ENCODE measurements at places on chromosomes 2 and 18. TPM values are rescaled to one million over a fixed set of nuclear protein-coding genes. Genes with fewer than 3 reads are reported as not detected.

DNA sequence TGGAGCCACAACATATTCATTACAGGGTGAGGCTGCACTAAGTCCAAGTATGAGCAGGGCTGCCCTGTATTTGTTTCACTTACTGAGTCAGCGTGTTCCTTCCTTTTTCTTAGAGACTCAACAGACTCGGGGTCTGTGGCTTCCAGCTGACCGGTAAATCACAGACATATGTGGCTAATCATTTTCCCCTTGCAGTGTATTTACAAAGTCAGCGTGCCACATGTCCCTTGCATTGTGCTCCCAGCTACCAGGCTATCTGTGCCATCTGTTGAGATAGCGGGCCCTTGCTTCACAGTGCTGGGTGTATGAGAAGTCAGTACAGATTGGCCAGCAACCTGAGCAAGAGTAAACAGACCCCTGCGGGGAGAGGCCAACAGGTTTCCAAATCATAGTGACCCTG is 254.3 kb downstream of the LRRTM1 start:
- no peak for DNase-seq
- H3K36me3 ChIP-seq: no peaks in the 10 kb centered on the region
- no peaks in the 10 kb centered on the region for H3K27me3 ChIP-seq
- H3K27ac ChIP-seq: no peak overlapping the region

DNA sequence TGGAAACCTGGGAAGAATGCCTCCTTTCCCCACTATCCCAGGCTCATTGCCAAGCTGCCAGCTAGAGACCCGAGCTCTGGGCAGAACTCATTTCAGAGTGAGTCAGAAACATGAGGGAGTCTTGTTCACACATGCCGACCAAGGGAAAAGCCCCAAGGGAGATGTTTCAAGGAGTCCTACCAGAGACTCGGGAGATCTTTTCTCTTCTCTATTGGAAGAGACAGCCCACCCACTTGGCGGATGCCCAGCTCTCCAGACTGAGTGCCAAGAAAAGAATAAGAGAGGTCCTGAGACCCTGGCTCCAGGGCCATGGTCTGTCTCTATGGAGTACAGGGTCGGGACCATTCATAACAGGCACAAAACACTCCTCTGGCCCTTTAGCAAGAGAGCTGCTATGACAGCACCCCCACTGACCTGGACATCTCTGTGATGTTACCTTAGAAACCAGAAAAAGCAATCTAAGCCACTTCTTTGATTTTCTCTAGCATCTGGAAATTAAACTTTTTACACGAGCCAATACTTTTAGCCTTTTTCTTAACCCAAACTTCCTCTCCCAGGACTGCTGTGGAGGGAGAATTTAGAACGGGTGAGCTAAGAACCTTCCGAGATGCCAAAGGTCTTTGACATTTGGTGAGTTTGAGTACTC is 18.5 kb upstream of the IGFBP5 start:
- H3K4me1 ChIP-seq: no peaks in the 10 kb centered on the region
- no peak overlapping the region for H3K27ac ChIP-seq
- peak; percentile 50 for DNase-seq
- no peaks in the 10 kb centered on the region for H3K36me3 ChIP-seq

- no peaks in the 10 kb centered on the region for H3K36me3 ChIP-seq
- no peaks in the 10 kb centered on the region for H3K27me3 ChIP-seq
- H3K4me1 ChIP-seq: peaks cover 29% of the 10 kb centered on the region
These were observed 165.5 kb upstream of the HAAO start for GRCh38 chr2:42957861-42958301.

DNA sequence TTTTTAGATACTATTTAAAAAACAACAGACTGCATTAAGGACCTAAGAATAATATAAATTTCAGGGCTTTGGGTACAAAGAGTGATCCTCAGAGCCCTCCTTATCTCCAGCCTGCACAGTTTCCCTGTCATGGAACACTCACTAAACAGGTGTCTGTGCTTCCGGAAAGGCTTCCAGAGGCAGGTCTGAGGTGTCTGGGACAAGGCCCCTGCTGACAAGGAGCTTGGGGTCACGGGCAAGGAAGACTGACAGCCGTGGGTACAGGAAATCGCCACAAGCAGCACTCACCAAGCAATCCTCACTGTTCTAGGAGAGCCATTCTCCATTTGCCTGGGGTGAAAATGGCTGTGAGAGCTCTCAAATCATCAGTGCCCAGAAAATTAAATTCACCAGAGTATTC is 220.3 kb upstream of the PXDN start:
- no peak overlapping the region for H3K27ac ChIP-seq
- H3K36me3 ChIP-seq: no peaks in the 10 kb centered on the region
- no peaks in the 10 kb centered on the region for H3K4me1 ChIP-seq
- H3K4me3 ChIP-seq: no peak overlapping the region
- H3K27me3 ChIP-seq: no peaks in the 10 kb centered on the region

GRCh38 chr2:231049286-231050017 is 7.2 kb upstream of the PSMD1 start:
- no peak overlapping the region for H3K4me3 ChIP-seq
- peaks cover 11% of the 10 kb centered on the region for H3K27me3 ChIP-seq
- no peak for DNase-seq
- H3K36me3 ChIP-seq: no peaks in the 10 kb centered on the region

DNA sequence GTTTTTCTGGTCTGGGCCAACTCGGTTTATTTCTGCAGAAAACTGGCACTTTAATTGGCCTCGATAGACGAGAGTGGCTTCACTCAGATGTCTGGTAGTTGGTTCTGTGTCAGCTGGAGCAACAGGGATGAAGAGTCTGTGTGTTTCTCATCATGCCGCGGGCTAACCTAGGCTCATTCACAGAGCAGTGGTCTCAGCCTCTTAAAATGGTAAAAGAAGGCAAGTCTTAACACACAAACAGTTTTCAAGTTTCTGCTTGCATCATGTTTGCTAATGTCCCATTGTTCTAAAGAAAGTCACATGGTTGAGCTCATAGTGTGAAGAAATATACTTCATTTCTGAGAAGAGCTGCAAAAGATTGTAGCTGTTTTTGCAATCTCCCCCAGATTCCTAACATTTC is 37.5 kb upstream of the ANXA4 start:
- H3K4me1 ChIP-seq: peaks cover 17% of the 10 kb centered on the region

DNA sequence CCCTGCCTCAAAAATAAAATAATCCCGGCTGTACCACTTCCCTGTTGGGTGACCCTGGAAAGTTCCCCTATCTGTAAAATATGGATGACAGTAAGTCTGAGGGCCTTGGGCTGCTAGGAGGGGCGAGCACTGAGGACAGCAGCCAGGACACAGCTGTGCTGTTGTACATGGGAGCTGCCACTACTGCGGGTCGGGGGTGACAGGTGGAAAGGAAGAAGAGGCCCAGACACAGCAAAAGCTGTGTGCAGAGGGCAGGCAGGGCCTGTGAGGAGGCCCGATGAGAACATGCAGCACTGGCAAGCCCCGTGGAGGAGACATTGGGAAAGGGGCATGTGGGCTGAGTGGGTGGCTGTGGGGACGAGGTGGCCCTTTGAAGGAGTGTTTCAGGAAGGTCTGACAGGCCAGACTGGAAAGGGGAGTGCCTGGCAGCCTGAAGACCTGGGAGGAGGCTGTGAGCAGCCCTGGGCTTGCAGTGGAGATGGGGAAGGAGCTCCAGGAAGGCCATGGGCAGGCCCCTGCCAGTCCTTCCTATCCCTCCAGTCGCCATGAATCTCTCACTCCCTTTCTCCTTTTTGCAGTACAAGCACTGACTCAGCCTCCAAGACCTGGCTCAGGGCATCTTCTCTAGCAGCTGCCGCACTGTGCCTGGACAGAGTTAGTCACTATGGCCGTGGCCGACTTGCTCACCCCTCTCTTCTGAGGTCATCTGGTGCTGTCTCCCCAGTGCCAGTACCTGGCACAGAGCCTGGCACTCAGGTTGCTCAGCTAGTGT is 28.9 kb upstream of the SEMA4C start:
- no peak overlapping the region for H3K27ac ChIP-seq
- DNase-seq: no peak
- H3K36me3 ChIP-seq: no peaks in the 10 kb centered on the region
- H3K4me3 ChIP-seq: no peak overlapping the region
- H3K27me3 ChIP-seq: no peaks in the 10 kb centered on the region
- no peaks in the 10 kb centered on the region for H3K4me1 ChIP-seq

GRCh38 chr2:237435844-237436587 is 22.1 kb upstream of the COL6A3 start:
- H3K36me3 ChIP-seq: no peaks in the 10 kb centered on the region
- H3K27me3 ChIP-seq: no peaks in the 10 kb centered on the region
- DNase-seq: no peak
- H3K4me3 ChIP-seq: no peak overlapping the region

GRCh38 chr18:55444536-55444935 is 143.5 kb downstream of the TCF4 start:
- no peak overlapping the region for H3K27ac ChIP-seq
- no peaks in the 10 kb centered on the region for H3K27me3 ChIP-seq
- no peak overlapping the region for H3K4me3 ChIP-seq
- H3K36me3 ChIP-seq: no peaks in the 10 kb centered on the region
- H3K4me1 ChIP-seq: no peaks in the 10 kb centered on the region
- no peak for DNase-seq

- H3K4me1 ChIP-seq: no peaks in the 10 kb centered on the region
- no peak overlapping the region for H3K4me3 ChIP-seq
- H3K27me3 ChIP-seq: no peaks in the 10 kb centered on the region
These were observed 221.7 kb downstream of the SOX11 start for GRCh38 chr2:5913711-5914395.

DNA sequence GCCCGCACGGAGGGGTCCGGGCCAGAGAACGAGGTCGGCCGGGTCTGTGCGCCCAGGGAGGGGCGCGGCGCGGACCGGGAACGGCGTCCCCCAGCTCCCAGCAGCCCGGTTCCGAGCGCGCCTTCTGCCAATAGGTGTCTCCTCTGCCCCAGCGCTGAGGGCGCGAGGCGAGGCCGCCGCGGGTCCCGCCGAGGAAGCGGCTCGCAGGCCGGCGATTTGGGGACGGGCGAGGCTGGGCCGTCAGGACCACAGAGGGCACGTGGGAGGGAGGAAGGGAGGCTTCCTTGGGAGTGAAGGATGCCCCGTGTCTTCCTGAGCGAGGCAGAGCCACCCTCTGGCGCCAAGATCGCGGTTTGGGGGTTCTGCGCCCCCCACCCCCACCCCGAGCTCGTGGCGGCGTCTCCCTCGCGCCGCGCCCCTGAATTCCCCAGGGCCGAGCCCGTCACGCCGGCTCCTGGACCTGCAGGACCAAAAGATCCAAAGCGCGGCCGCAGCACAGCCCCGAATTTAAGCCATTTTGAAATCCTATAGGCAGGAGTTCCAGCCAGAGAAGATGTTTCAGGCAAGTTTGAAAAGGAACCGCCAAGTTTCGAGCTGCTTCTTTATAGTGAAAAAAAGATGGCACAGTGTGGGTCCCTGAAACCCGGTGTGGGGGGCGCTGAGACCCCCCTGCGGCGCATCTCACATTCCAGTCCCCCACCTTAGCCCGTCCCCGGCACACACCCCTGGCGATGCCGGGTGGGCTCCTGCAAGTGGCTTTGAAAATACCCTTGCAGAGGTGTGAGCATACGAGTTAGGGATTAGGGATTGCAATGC is 909 bp downstream of the NFATC1 start:
- no peaks in the 10 kb centered on the region for H3K27me3 ChIP-seq
- H3K4me3 ChIP-seq: peak overlapping the region; percentile 58
- no peaks in the 10 kb centered on the region for H3K36me3 ChIP-seq

DNA sequence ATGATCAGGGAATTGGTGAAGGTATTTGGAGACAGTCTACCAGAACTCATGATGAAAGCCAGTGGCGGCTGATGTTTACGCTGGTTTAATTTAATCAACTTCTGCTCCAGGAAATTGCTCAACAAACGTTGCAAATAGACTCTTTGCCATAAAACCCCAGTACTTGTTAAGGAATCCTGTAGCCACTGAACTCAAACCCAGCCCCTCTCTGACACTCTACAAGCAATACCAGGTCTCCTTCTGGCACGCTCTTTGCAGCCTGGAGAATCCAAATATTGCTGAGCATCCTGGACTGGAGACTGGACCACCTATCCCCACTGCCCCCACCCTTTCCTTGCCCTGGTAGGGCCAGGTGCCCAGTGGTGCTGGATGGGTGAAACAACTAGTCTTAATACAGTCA is 308.2 kb downstream of the FBXO15 start:
- H3K27me3 ChIP-seq: no peaks in the 10 kb centered on the region
- H3K4me1 ChIP-seq: no peaks in the 10 kb centered on the region
- H3K36me3 ChIP-seq: no peaks in the 10 kb centered on the region
- no peak overlapping the region for H3K4me3 ChIP-seq

PROKR1 gene
- not detected for total RNA-seq

MAPK4 gene
- not detected for total RNA-seq

GRCh38 chr2:98507891-98508708 is 63.4 kb downstream of the INPP4A start:
- peaks cover 5% of the 10 kb centered on the region for H3K4me1 ChIP-seq
- no peak for DNase-seq
- no peak overlapping the region for H3K27ac ChIP-seq
- H3K4me3 ChIP-seq: no peak overlapping the region

DNA sequence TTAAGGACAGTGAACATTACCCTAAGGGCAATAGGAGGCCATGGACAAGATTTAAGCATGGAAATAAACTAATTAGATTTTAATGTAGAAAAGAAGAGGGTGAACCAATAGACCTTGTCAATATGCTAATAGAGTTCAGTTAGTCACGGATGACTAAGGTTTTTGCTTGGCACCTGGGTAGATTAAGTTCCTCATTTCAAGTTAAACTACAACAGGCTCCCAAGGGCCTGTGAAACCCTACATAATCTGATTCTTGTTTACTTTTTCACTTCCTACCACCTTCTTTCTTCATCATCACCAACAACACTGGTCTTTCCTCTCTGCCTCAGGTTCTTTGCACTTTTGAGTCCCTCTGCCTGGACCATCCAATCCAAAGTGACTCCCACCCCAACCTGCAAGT is 14.8 kb downstream of the SP110 start:
- peaks cover 35% of the 10 kb centered on the region for H3K36me3 ChIP-seq
- no peak for DNase-seq
- no peak overlapping the region for H3K4me3 ChIP-seq
- no peak overlapping the region for H3K27ac ChIP-seq

TSPYL6 gene
- total RNA-seq: not detected

DNA sequence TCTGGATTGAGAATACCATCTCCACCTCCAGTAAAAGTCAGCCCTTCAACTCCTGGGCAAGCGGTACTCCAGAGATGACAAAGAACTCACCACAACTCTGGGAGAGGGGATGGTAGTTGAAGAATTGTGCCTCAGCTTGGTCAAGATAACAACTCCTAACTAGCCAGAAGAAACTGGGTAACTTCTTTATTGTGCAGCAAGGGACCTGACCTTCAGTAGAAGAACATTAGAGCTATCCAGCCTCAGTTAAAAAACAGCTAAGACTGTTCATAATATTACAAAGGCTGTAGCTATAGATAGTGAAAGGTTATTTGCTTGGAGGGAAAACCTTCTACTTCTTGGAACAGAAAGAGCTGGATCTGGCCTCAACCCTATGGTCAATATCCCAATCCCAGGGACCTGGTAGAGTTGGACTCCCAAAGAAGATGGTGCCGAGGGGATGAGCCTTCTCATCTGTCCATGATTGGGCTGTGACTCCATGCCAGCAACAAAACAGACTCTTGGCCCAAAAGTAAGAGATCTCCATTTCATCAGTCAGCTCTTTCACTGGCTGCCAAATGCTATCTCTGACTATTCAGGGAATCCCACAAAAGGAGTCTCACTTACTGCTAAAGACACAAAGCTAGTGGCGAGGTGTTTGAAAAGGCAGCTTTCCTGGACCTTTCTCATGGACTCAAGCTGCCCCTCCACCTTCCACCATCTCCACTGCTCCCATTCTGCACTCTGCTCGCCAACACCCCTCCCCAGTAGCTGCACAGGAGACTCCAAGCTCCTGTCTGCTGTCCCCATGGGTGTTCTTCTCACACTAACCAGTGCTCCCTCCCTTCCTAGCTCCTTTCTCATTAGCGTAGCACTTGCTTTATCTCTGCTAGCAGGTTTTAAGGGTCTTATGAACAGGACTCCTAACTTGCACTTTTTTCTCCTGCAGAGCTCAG is 145.8 kb downstream of the CAPN13 start:
- no peaks in the 10 kb centered on the region for H3K27me3 ChIP-seq
- peaks cover 36% of the 10 kb centered on the region for H3K4me1 ChIP-seq
- H3K27ac ChIP-seq: no peak overlapping the region
- H3K4me3 ChIP-seq: no peak overlapping the region
